ENCODE measurements at places on chromosomes 3 and 15.
A peak's percentile ranks its signal among the peaks of the same experiment; 100 is the strongest.

- no peak for DNase-seq
Observed at GRCh38 chr15:91861223-91861622, 7.7 kb downstream of the SLCO3A1 start.

DNA sequence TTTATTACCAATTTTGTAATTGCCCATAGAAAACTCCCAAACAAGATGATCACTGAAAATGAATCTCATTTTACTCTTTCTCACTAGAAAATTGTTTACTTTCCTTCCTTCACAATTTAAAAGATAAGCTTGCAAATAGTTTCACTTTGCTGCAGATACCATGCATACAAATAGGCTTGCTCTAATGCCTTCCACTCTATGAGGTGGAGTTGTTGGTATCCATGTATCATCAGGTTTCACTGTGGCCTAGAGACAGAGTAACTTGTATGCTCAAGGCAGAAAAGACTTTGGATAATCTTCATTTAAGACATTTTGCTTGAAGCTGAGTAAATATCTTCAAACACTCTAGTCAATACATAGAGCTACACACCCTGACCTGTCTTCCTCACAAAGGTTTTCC is 60.8 kb downstream of the RYK start:
- no peak for DNase-seq

DNA sequence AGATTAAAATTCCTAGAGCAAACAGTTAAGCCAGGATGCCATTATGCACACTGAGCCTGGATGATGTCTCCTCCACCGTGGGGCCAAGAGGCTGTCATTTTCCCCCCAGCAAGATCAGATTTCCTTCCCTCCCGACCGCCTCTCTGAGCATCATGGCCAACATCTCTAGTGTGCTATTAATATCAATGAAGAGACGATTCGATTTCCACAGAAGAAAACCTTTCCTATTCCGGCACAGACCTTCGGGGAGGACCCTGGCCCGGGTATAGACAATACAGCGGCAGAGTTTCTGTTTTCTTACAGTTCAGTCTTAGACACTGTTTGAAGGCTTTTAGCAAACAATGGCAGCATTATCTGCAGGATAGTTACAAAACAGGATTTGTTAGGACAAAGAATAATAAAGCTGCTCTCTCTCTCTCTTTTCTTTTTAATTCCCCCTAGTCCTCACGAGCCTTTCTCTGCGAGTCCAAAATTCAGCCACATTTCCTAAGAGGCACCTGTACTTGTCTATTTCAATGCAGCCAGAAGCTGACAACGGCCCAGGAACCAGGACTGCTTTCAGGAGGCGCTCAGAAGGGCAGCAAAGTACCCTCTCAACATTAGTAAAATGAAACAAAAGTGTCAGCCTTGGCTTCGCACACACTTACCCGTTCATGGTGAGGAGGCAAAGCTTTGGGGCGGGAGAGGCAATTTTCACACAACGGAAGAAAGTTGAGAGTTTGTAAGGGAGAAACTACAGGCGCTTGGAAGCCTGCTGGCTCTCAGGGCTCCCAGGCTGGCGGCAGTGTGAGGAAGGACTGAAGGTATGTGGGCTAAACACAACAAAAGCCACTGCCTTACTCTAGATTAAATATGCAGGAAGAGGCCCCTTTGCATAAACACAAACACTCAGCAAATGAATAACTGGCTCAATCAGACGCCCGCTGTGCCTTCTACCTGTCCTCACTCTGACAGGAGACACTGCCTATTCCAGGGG is 278.0 kb downstream of the FOXP1 start:
- no peak for DNase-seq

DNA sequence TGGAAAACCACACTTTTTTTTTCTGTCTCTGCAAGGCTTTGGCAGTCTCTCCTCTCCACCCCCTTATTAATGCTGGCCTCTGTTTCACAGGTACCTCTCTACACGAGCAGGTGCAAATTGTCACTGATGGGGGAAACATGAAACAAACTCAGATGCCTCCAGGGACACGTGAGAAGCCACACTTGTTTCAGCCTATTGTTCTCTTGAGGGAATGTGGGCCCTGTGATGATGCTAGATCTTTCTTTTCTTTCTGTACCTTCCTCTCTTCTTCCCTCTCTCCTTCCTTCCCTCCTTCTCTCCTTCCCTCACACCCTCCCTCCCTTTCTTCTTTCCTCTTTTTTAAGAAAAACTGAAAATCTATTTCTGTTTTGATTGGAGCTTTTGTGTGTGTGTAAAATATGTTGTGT is 5.7 kb upstream of the BLM start:
- DNase-seq, result peak; percentile 43

GRCh38 chr3:10933021-10933420 is 59.5 kb upstream of the SLC6A1 start:
- DNase-seq, result no peak

DNA sequence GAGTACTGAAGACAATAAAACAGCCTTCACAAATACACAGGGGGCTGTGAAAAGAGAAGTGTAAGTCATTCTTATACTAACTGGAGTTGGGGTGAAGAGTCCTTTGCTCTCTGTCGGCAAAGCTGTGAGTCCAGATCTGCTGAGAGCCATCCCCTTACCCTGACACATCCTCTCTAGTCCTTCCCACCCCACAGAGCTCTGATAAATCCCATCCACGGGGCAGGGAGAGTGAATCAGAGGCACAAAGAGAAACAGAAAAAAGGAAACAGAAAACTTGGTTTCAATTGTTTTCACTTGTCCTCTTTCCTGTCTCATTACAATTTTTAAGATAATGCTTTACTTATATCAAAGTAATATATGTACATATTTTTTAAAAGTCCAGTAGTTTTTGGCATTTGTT is 18.2 kb upstream of the ZNF639 start:
- DNase-seq, result no peak

DNA sequence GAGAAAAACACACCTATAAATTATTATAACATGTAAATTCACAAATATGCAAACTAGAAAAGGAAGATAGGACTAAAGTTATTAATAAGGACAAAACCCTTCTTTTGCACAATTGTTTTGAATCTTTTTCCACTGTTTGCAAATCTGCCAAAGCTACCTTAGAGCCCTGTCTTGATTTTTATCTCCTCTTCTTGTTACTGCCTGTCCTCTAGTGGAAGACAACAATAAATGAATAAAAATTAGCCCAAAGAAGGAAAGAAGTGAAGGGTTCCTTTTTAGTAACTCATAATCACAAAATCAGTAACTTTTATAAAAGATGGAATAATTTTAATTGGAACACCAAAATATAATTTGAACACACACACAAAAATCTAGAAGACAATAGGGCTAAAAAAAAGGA is 2.7 kb downstream of the CD200R1 start:
- no peak for DNase-seq

GRCh38 chr15:58148633-58149445 is 10.7 kb downstream of the AQP9 start:
- no peak for DNase-seq

Data from Jurkat, Clone E6-1 (cell line).